Stimulated activated CD4-positive, alpha-beta T cell treated with anti-CD3 and anti-CD28 coated beads, Interleukin-1b, Interleukin-23, amount 100 ng/mL, for 24 hours (primary cell): ENCODE measurements at places on chromosomes 12 and 14.

- DNase-seq: no peak
Observed at GRCh38 chr14:95363468-95363954, 43.8 kb upstream of the CLMN start.

DNA sequence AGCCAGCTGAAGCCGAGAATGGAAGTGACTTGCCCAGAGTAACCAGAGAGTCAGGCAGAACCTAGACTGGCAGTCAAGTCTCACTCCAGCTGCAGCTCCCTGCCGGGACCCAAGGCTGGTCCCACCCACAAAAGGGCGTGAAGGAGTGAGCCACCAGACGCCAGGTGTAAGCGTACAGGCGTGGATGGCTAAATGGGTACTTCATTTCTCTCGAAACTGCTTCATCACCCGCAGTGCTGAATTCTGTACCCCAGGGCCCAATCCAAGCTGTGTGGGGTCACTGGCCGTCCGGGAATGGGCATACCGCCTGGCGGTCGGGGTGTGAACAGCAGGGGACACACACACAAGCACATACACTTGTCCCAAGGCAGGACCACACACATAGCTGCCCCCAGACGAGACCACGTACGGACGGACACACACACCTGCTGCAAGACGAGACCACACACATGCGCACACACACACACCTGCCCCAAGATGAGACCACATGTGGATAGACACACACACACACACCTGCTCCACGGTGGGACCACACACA lies 34.8 kb downstream of the DEGS2 start:
- DNase-seq: no peak

DNA sequence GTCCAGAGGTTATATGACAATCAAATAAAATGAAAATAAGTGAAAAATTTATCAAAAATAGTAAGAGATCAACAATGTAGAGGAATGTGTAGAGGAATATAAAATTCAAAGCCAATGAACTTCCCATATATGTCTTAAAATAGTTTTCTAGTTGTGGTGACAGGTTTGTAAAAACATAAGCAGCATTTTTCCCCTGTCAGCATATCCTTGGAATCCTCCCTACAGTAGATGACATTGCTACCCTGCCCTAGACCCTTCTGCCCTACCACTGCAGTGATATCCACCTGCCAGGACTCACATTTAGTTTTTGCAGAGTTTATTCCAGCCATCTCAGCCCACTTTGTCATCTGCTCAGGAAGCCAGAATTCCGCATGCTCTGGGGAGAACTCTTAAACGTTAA lies 842.0 kb downstream of the RPS29 start:
- DNase-seq: no peak

GRCh38 chr12:100539202-100539601 lies 34.3 kb upstream of the GAS2L3 start:
- no peak for DNase-seq

GRCh38 chr12:52204095-52204930 lies 12.5 kb upstream of the KRT80 start:
- no peak for DNase-seq

GRCh38 chr12:1966561-1967226 lies 37.6 kb downstream of the DCP1B start:
- no peak for DNase-seq

- no peak for DNase-seq
Observed at GRCh38 chr12:106037524-106038298, 101.0 kb downstream of the NUAK1 start.
